ENCODE measurements at places on chromosomes 1 and 21.

DNA sequence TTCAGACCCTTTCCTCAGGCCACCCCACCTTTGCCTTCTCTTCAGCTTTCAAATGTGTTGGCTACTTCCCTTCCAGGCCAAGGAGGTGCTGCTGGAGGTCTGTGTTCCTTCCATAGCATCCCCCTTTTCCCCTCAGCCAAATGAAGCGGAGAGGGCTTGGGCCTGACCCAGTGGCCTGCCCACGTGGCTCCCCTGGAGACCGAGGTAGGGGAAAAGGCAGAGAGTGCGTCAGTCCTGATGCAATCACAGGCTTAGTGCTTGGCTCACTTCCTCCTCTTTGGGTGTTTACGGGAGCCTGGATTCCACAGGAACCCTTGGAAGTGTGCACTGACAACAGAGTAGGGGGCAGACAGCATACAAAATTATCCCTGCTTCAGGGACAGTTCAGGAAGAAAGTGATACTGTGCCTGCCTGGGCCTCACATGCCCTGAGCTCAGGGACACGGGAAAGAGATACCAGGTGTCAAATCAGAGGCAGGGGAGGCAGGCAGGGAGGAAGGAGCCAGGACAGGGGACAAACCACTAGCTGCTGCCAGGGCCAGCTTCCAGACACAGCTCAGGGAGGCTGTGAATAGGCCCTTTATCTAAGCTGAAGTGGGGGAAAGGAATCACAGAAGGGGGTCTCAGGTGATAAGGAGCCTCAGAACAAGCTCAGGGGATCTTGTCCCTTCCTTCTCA is 16.6 kb upstream of the PTP4A2 start:
- no peak for DNase-seq

DNA sequence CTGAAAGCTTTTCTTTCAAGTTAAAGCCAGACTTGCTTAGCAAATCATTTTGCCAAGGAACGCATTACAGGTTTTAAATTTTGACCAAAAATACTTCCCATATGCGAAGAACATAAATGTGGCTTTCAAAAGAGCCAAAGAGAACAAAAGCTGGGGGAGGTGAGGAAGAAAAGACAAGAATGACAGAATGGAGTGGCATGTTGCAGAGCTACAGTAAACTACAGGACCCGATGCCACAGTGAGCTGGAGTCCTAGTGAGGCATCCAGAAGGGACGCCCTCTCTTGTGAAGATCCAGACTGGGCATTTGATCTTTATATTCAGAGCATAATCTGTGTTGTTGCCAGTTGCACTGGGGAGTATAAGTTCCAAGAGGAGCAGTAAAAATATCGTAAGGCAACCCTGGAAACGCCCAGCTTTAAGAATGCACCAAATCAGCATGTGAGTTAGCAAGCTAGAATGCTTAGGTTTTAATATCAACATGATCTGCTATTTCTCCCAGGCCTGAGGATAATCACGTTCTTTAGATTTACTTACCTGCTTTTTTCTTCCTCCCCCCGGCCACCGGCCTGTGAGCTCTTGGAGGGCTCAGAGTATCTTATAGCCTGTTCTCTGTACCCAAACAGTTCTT is 48.4 kb upstream of the HOOK1 start:
- DNase-seq: no peak

DNA sequence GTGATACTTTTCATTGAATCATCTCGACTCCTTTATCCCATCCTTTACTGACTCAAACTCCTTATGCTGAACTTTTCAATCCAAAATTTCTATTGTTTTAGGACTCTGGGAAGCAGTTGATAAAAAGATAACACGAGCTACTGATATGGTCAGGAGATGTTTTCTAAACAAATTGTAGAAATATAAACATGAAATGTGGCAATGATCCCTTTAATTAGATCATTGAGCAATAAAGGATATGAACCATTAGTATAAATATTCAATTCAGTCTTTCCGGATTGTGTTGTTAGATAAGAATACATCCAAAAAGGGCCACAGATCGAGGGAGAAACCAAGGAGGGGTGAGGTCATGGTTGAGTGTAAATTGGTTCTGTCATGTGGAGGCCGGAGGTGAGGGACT is 88.4 kb downstream of the NID1 start:
- no peak for DNase-seq

DNA sequence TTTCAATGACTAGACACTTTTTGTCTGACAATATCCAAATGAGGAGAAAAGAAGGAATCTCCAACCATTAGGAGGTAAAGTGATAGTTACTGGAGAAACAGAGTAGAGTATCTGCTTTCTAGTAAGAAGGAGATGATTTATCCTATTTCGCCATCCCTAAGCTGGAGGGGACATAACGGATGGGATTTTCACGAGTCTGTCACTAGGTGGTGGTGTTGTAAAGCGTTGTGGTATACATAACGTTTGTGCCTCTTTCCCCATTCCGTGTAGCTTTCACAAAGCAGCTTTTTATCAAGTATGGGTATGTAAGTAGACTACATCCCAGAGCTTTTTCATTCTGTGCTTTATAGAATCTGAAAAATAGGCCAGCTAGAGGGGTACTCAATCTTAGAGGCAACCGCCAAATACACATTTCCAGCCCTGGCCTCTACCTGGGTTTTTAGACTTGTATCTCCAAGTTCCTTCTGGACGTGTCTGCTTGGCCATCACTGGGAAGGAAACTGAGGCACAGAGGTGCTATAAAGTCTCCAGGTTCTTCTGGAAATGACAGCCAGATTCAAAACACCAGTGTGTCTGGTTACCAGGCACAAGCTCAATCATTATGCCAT is 33.3 kb upstream of the FAM3B start:
- DNase-seq: peak; percentile 65

DNA sequence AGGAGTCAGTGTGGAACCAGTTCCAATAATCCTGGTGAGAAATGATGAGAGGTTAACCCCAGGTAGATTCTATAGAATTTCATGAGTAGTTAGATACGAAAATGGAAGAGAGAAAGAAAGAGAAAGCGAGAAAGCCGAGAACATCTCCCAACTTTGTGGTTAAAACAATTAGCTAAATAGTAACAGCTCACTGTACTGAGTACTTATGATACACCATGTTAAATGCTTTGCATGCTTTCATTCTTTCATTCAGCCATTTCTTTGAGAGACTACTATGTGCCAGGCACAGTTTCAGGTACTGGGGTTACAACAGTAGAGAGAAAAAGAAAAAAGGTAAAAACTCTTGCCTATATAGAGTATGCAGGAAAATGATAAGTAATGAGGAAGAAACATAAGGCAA is 109.7 kb upstream of the SYT6 start:
- DNase-seq: no peak

- no peak for DNase-seq
These were observed 115.0 kb upstream of the GRIK3 start for GRCh38 chr1:37149296-37149695.

GRCh38 chr1:192080684-192081083 is 77.6 kb upstream of the RGS18 start:
- DNase-seq: no peak

GRCh38 chr1:52403566-52404115 is 582 bp downstream of the ORC1 start:
- peak; percentile 51 for DNase-seq

DNA sequence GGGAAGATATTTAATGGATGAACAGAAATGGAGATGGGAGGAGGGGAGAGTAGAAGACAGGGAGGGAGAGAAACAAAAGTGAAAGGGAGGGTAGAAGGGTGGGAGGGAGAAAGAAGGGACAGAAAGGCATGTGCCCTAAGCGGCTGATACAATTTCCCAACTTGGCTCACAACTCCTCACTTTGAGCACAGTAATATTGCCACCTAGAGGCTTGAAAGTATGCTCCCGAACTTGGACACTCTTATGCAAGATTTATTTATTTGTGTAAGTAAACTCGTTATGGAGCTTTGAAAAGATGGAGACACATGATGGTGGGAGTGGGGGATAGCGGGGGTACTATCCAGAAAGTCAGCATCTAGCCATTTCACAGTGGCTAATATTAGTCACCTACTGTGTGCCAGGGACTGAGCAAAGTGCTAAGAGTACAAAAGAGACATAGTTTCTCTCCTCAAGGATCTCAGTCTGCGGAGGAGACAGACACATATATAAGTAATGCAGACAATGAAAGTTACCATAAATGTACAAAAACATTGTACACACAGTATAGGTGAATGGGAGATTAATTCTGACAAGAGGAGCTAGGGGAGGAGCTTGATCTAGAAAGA is 189.7 kb downstream of the SEC16B start:
- peak; percentile 25 for DNase-seq

GRCh38 chr21:44812640-44813039 is 5.2 kb downstream of the SUMO3 start:
- no peak for DNase-seq

DNA sequence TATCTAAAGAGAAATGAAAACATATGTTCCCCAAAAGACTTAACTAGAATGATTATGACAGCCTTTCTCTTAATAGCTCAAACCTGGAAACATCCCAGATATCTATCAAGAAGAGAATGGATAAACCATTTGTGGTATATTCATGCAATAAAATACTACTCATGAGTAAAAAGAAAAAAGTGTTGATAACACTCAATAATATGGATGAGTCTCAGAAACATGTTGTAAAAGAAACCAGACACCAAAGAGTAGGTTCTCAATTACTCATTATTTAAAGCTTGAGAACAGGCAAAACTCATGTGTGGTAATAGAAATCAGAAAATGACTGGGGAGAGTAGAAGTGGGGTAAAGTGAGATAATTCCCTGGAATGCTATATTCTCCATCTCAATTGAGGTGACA is 154.1 kb downstream of the PHTF1 start:
- DNase-seq: no peak

DNA sequence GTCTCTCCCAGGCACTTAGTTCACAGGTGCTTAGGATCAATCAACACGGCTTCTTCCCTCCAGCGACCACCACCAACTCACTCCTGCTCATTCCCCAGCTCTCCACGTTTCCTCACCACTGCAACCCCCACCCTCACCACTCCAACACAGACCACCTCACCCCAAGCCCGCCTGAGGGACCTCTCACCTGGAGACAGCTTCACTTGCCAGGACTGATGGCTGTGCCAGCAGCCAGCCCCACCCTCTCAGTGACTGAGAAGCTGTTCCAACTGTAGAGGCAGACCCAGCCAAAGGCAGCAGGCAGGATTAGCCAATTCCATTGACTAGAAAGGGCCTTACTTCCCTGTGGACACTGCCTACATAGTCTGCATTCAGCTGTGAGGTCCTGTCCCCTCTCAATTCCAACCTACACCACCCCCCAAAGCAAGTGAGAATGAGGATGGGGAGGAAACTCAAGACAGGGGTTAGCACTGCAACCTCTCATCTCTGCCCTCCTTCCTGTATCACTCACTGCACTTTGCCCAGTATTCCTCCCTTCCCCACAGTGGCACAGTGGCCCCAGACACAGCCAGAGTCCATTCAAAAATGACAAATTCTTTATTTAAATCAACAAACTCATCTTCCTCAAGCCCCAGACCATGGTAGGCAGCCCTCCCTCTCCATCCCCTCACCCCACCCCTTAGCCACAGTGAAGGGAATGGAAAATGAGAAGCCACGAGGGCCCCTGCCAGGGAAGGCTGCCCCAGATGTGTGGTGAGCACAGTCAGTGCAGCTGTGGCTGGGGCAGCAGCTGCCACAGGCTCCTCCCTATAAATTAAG is 7.6 kb downstream of the TAGLN2 start:
- no peak for DNase-seq

DNA sequence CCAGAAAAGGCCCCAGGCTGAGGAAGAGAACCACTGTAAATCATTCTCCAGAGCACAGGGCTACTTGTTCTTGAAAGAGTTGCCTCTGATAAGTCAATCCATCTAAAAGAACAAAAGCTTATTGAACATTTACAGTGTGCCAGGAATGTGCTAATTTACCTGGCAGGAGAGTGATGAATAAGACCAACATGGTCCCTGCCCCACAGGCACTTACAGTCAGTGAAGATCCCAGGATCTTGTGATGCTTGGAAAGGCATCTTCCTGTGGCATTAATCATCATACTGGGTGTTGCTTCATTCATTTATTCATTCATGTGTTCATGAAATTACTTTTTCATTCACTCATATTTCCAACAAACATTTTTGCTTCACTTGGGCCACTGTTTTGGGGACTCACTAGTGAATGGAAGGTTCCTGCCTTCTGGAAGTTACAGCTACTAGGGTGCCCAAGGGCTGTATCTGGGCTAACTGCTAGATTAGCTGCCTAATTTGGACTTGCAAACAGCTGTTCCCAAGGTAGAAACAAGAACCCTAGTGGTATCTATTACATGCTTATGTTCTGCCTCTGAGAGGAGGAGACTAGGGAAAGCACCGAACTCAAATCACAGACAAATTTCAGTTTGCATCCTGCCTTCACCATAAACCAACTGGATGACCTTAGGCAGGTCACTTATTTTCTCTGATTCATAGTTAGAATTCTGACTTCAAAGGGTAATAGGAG is 133.5 kb downstream of the CLIC6 start:
- no peak for DNase-seq

Measured in NCI-H1105 (cell line).